Kidney epithelial cell (primary cell): ENCODE measurements at places on chromosomes 16 and 17.

DNA sequence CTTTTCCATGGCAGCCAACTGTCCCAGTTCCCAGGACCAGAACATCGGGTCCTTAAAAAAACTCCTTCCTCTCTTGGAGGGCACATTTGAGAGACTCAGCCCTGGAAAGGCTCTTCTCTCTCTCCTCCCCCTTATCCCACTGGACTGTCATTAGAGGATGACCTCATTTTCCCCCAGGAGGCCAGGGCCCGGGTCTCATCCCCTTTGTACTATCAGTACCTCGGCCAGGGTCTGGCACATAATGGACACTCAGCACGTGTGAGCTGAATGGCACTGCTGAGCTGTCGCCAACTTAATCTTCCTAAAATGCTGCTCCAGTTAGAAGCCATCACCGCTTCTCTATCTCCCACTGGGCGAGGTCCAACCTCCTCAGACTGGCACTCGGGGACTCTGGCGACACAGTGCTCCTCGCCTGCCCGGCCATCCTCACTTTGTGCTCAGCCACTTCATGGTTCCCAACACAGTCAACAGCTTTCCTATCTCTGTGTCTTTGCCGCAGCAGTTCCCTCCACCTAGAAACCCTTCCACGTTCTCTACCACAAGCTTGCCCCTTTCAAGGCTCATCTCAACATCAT lies 3.6 kb upstream of the RHBDL3 start:
- DNase-seq = no peak

DNA sequence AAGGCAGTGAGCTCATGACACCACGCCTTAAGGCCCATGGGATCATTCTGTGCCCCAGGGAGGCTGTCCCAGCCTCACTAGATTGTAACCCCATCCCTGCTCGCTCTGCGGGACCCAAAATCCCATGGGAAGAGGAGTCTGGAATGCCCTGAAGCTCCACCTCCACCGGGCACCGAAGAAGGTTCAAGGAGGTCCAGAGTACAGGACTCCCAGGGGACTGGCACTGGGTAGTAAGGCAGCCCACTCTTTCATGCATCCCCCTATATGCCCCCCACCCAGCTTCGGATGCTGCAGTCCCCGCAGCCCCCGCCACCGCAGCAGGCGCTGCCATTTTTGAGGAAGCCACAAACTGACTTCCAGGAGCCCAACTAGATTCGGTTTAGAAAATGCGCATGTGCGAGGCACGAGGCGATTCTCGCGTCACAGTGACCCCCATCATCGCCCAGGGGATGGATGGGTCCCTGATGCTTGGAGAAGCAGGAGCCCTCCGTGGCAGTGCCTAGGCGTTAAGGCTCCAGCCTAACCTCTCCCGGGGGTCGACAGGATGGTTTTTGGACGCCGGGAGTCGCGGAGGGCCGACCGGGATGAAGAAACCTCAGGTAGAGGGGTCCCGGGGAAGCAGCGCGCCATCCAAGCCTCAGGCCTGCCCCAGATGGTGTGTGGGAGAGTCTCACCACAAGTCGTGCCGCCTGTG lies 1681.0 kb downstream of the TP53TG3F start:
- DNase-seq = no peak

DNA sequence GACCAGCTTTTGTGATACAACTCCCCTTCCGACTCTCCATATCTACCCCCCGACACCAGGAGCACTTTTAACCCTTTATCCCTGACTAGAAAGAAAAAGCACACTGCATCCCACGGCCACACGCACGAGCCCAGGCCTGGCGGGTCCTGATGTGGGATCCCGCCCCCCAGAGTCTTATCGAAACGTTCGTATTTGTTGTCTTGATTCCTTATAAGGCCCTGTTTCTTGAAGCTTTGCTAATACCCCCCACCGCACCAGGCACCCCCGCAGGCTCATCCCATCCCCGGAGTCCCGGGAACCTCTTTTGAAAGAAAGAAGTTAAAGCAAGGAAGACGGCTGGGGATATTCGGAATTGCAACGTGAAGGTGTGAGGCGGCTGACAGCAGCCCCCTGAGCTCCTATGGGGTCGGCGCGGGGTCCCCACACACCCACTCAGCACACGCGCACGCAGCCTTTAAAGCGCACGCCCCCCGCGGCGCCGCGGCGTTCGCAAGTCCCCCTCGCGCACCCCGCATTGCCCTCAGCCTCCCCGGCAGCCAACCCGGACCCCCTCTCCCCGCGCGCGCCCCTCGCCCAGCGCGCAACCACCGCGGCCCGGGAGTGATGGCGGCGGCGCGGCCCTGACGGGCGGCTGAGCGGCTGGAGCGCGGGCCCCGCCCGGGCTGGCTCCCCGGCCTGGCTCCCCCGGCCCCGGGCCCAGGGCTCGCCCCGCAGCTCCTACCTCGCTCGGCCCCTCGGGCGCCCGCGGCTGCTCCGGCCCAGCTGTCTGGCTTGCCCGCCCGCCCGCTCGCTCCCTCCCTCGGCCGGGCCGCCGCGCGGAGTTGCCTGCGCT lies 448 bp downstream of the STAT5B start:
- DNase-seq = no peak

- no peak for DNase-seq
These were observed 168.9 kb downstream of the GRIN2A start for GRCh38 chr16:10013364-10013763.

- no peak for DNase-seq
These were observed 31.8 kb upstream of the DYNLL2 start for GRCh38 chr17:58051468-58051867.

DNA sequence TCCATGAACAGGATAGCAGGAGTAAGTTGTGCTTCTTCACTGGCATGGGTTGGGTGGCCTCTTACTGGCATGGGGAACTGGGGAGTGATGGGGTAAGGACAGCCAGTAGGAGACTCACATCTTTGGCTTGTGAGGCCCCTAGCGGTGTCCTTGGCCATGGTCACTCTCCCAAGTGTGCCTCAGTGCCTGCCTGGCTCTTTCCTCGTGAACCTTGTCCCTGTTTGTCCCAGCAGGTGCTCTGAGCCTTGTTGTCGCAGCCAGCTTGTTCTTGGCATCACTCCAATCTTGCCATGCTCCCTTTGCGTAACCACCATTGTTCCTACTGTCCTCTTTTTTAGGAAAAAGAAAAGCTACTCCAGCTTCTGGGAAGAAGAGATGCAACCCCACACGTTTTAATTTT lies 53.6 kb upstream of the SDK2 start:
- no peak for DNase-seq

GRCh38 chr16:53429221-53429943 lies 4.9 kb upstream of the RBL2 start:
- no peak for DNase-seq

- no peak for DNase-seq
These were observed 5.3 kb downstream of the CYGB start for GRCh38 chr17:76532072-76532651.

DNA sequence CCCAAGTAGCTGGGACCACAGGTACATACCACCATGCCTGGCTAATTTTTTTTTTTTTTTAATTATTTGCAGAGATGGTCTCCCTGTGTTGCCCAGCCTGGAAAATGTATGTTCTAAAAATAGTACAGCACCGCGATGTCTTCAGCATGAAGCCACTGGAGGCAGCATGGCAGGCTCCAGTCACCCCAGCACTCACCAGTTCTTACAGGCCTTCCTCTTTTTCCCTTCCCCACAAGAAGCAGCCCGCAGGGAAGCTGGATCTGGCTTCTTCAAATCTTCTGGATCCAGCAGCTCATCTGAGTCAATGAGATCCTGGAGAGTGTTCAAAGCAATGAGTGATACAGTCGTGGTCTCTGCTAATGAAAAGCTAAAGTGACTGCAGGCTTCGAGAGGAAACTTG lies 16.2 kb downstream of the CIAPIN1 start:
- no peak for DNase-seq

DNA sequence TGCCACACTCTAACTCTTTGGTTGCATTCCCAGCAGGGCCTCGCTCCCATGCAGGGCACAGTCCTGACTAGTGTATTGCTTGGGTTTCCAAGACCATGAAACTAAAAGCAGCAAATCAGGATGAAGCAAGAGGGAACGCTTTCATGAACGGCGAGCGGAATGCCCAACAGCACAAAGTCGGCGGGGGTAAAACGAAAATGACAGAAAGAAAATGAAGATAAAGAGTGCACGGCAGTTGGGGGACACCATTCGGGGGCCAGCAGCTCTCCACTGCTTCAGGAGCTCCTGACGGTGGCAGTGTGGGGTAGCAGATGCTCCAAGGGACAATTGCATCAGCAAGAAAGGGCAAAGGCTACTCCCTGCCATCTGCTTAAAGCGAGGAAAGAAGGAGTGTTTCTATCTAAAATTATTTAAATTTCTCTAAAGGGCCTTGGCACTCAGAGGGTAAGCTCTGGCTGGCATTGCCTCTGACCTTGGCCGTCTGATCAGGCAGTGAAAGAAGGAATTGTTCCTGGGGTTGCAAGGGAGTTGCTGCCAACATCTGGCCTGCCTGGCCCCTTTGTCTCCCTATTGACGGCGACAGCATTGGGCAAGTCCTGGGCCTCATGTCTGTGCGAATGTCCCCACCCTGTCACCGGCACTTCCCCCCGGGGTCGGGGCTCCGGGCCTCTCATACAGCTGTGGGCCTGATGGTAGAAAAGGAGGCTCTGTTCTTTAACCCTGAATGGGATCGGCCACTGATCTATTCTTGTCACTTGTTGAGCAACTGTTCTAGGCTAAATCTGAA lies 138.2 kb downstream of the CMIP start:
- no peak for DNase-seq

DNA sequence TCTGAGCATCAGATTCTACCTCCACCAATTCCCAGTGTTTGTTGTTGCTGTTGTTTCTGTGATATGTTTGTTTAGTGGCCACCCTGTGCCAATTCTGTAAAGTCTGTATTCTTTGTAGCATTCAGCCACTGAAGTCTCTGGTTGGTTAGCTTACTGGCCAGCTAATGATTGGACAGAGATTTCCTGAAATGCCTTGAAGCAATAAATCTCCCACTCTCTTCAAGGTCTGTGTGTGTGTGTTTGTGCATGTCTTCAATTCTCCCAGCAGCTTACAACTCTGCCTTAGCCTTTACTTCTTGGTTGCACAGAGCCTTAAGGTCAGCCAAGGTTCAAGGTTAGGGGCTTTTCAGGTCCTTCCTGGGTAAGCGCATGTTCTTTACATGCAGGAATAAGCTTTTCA lies 38.2 kb downstream of the PRPSAP2 start:
- no peak for DNase-seq

- no peak for DNase-seq
These were observed 7.3 kb downstream of the MILR1 start for GRCh38 chr17:64455993-64456885.

DNA sequence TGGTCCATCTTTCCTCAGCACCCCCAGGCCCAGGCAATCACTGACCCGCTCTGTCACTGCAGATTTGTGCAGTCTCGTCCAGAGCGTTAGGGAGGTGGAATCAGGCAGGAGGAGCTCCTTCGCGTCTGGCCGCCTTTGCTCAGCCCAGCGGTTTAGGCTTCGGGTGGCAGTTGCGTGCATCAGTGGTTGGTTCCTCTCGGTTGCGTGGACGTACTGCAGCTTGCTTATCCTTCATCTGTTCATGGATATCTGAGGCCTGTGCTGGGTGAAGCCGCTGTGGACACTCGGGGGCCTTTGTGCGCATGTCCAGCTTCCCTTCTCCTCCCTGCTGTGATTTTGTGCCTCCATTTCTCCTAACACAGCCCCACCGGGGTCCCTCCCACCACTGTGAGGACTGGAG lies 4.7 kb upstream of the P2RX1 start:
- DNase-seq = no peak

DNA sequence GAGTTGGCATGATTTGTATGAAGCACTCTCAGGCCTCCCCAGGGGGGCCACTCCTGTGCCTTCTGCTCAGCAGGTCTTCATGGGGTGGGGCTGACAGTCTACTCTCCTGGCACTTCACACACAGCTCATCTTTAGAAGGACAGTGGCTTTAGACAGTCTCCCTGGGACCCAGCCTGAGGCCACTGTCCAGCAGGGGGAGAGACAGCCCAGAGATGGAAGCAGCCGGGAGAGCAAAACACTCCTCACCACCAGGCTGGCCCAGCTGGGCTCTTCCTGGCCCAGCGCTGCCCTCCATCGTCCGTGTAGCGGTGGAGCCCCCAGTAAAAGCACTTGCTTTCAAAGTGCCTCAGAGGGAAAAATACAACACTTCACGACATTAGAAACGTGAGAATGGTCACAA lies 62.0 kb upstream of the CRHR1 start:
- DNase-seq = no peak

DNA sequence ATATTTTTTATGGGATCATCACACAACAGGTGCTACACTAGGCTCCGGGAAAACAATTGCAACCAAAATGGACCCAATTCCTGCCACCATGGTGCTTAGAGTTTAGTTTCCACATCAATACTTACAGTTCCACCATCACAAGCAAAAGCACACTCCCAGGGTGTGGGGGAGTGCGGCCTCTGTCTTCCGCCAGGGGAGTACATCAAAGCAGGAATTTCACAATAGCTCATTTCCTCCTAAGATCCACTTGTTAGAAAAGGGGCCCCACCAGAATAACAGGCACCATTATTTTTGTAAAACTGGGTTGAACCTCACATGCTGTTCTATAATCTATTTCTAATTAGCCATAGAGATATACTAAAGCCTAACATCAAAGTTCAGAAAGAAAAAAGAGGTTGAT lies 44.3 kb upstream of the PSMD7 start:
- no peak for DNase-seq

DNA sequence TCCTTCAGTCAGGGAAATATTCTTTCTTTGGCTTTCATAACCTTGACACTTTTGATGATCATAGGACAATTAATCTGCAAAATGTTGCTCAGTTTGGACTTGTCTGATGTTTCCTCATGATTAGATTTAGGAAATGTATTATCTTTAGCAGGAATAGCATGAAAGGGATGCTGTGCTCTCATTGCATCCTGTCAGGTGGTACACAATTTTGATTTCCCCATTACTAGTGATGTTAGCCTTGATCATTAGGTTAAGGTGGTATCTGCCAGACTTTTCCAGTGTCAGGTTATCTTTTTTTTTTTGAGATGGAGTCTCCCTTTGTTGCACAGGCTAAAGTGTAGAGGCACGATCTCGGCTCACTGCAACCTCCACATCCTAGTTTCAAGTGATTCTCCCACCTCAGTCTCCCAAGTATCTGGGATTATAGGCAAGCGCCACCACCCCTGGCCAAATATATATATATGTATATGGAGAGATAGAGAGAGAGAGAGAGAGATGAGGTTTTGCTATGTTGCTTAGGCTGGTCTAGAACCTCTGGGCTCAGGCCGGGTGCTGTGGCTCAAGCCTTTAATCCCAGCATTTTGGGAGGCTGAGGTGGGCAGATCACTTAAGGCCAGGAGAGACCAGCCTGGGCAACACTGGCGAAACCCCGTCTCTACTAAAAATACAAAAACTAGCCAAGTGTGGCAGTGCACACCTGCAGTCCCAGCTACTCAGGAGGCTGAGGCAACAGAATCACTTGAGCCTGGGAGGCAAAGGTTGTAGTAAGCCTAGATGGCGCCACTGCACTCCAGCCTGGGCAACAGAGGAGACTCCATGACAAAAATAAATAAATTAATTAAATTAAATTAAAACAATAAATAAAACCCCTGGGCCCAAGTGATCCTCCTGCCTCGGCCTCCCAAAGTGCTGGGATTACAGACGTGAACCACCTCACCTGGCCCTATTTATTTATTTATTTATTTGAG lies 15.8 kb upstream of the CAVIN1 start:
- DNase-seq = no peak

DNA sequence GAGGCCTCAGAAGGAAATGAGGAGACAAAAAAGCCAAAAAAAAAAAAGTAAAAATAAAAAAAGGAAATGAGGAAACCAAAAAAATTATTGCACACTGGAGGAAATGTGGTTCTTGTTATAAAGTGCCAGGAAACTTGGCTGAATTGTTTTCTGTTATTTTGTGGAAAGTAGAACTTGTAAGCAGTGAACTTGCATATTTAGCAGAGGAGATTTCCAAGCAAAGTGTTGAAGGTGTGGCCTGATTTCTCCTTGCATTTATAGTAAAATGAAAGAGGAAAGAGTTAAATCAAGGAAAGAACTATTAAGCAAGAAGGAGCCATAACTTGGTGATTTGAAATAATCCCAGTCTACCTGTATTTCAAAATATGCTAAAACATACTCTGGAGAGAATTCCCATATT lies 34.1 kb upstream of the CPPED1 start:
- no peak for DNase-seq
